ENCODE measurements at places on chromosomes 3 and 15. TPM values are rescaled to one million over a fixed set of nuclear protein-coding genes. Genes with fewer than 3 reads are reported as not detected.

Gene TMCO5A
- total RNA-seq = not detected

Gene GJD2
- not detected for total RNA-seq

Gene KBTBD8
- 0.48 TPM for total RNA-seq

Gene NR1I2
- not detected for total RNA-seq

Gene IGF2BP2
- 50.7 TPM for total RNA-seq

Gene CHRNA5
- total RNA-seq = 1.3 TPM

Gene KNL1
- 7.9 TPM for total RNA-seq

Gene MYH15
- total RNA-seq = 0.08 TPM

Gene RAB43
- total RNA-seq = 17.6 TPM

Gene SPRED1
- 29.0 TPM for total RNA-seq

Gene ARID3B
- 0.72 TPM for total RNA-seq

Gene NBEAL2
- total RNA-seq = 7.1 TPM

Gene TJP1
- total RNA-seq = 56.1 TPM

Gene SUSD5
- total RNA-seq = 8.1 TPM

Gene STT3B
- 96.8 TPM for total RNA-seq

Gene RETNLB
- not detected for total RNA-seq

Gene GOLGA8S
- not detected for total RNA-seq

Gene GHSR
- not detected for total RNA-seq

All from epithelial cell of alveolus of lung (primary cell).